ENCODE measurements at places on chromosomes 11 and 22.

DNA sequence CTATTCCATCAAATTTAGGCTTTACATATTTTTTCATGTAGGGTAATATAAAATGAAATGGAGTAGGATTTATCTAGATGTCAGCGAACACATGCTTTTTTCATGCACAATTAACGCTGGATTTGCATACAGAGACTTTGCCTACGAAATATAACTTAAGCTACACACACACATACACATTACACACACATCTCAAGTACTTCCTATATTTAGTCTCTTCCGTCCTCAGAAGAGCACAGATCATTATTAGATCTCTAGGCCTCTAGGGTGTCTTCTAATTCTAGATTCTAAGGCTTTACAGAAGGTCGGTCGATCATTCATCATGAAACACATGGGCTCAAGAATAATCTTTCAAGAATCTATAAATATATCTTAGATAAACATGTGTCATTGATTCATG lies 3.8 kb upstream of the MS4A13 start:
- no peak for DNase-seq

GRCh38 chr11:128057786-128058395 lies 529.5 kb downstream of the ETS1 start:
- no peak for DNase-seq

- no peak for DNase-seq
Observed at GRCh38 chr22:46377525-46378425, 42.3 kb downstream of the TRMU start.

GRCh38 chr11:45110562-45110961 lies 35.9 kb upstream of the PRDM11 start:
- peak; percentile 75 for DNase-seq

DNA sequence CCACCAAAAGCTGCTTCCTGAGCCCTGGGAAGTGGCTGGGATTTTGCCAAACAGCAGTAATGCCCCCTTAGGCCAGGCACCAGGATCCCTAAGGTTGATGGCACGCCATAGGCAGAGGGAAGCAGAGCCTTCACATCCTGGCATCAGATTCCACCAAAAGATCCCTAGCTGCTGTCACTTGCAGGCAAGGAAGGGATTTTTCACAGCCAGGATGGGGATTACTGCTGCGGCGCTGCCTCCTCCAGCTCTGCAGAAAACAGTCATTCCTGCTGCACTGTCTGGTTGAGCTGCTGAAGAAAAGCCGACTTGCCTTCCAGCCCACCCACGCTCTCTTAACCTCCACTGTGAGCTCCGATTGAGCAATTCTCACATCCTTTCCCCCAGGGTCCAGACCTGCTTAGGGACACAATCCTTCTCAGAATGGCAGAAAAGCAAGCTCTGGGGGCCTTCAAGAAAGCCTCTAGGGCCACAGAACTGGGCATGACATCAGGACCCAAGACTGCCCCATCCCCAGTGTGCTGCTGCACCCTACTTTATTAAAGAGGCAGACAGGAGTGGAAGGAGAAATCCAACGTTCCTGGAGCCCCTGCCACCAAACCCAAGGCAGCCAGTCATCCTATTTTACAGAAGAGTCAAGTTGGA lies 19.9 kb downstream of the SYN3 start:
- no peak for DNase-seq

DNA sequence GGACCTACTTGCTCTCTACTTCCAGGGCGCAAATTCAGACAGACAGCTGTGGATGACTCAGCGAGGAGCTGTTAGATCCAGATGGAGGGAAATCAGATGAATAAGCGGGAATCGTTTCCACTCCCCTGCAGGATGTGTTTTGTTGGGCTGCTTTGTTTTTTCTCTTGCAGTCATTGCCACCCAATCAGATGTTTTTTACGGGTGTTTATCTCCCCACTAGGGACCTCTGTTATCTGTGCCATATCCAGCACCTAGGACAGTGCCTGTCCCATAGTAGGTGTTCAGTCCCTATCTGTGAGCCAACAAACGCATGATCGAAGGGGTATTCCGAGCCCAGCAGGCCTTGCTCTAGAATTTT lies 51.1 kb upstream of the PARVG start:
- no peak for DNase-seq
